Natural killer cell (primary cell): ENCODE measurements at places on chromosomes 1 and 21.

DNA sequence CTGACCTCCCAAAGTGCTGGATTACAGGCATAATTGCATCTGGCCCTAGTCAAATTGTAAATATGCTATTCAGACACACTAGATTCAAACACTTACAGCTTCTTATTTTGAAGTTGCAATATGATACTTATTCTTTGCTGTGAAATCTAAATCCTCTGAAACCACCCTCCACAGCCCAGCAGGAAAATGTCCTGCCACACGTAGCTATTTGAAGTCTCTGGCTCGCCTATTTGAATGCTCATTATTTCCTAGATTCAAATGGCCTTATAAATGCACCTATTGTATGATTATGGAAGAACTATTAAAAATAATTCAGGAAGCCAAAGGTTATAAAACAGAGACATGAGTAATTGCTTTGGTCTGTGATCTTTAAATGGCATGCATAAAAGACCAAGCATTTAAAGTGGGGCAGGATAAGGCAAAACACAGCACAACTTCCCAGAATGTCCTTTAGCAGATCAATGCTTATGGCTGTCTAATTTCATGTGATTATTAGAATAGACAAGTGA lies 26.6 kb upstream of the FBXO28 start:
- H3K4me3 ChIP-seq: no peak overlapping the region
- H3K4me1 ChIP-seq: no peaks in the 10 kb centered on the region
- no peak for DNase-seq
- no peaks in the 10 kb centered on the region for H3K27me3 ChIP-seq

DNA sequence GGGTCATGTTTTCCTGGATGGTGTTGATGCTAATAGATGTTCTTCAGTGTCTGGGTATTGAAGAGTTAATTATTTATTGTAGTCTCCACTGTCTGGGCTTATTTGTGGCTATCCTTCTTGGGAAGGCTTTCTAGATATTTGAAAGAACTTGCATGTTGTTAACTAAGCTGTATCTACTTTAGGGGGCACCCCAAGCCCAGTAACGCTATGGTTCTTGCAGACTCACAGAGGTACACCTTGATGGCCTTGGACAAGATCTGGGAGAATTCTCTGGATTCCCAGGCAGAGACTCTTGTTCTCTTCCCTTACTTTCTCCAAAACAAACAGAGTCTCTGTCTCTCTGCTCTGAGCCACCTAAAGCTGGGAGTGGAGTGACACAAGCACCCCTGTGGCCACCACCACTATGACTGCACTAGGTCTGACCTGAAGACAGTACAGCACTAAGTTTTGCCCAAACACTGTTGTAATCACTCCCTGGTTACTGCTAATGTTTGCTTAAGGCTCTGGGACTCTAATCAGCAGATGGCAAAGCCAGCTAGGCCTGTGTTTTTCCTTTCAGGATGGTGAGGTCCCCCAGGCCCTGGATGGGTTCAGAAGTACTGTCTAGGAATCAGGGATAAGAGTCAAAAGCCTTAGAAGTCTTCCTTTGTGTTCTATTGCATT lies 76.5 kb upstream of the C1orf21 start:
- no peak overlapping the region for H3K27ac ChIP-seq
- no peak for DNase-seq
- H3K27me3 ChIP-seq: no peaks in the 10 kb centered on the region
- H3K4me3 ChIP-seq: no peak overlapping the region
- no peaks in the 10 kb centered on the region for H3K4me1 ChIP-seq
- no peaks in the 10 kb centered on the region for H3K36me3 ChIP-seq

DNA sequence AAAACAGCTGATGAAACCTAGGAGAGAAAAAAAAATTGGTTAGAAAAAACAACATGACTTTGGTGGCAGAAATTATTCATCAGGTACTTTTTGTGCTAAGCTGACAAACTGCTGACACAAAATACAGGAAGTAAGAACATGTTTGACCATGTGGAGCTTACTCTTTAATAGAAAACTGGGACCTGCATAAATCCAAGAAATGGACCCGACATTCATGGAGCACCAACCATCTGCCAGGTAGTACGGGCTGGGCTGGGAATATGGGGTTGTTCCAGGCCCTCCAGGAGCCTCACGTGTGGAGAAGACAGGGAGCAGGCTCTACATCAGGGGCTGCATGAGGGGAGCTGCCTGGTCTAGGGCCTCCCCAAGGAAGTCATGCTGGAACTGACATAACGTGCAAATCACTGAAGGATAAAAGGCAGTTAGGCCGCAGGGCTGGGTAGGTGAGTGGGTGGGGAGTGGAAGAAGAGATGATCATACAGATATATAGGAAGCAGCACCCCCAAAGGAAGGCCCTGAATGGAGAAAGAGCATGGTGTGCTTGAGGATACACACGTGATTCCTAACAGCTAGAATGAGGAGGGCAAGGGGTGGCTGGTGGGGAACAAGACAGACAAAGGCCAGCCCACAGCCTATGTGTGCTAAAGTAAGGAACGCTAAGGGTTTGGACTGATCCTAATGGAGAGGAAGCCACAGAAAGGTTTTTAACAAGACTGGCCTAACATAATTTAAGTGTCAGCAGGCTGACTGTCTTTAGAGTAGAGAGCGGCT lies 26.1 kb downstream of the CD58 start:
- no peak overlapping the region for H3K4me3 ChIP-seq
- H3K36me3 ChIP-seq: peaks cover 24% of the 10 kb centered on the region
- no peak overlapping the region for H3K27ac ChIP-seq
- DNase-seq: no peak
- H3K4me1 ChIP-seq: peaks cover 12% of the 10 kb centered on the region

- no peak for DNase-seq
- no peak overlapping the region for H3K4me3 ChIP-seq
- H3K4me1 ChIP-seq: no peaks in the 10 kb centered on the region
- H3K27me3 ChIP-seq: no peaks in the 10 kb centered on the region
- no peak overlapping the region for H3K27ac ChIP-seq
- no peaks in the 10 kb centered on the region for H3K36me3 ChIP-seq
These were observed 30.6 kb upstream of the LYPD8 start for GRCh38 chr1:248786156-248786555.

GRCh38 chr21:37862536-37862935 lies 53.7 kb downstream of the KCNJ6 start:
- no peak overlapping the region for H3K4me3 ChIP-seq
- no peak overlapping the region for H3K27ac ChIP-seq
- H3K27me3 ChIP-seq: no peaks in the 10 kb centered on the region

- peak overlapping the region; percentile 64 for H3K27ac ChIP-seq
- DNase-seq: peak; percentile 16
- H3K27me3 ChIP-seq: no peaks in the 10 kb centered on the region
- H3K4me1 ChIP-seq: peaks cover 8% of the 10 kb centered on the region
These were observed 728 bp downstream of the OTUD7B start for GRCh38 chr1:150009604-150010392.

- DNase-seq: no peak
- no peak overlapping the region for H3K27ac ChIP-seq
- no peaks in the 10 kb centered on the region for H3K4me1 ChIP-seq
- no peaks in the 10 kb centered on the region for H3K36me3 ChIP-seq
- no peak overlapping the region for H3K4me3 ChIP-seq
- no peaks in the 10 kb centered on the region for H3K27me3 ChIP-seq
These were observed 88.2 kb upstream of the SLC25A33 start for GRCh38 chr1:9451081-9451480.

- no peak for DNase-seq
- no peak overlapping the region for H3K27ac ChIP-seq
- H3K4me1 ChIP-seq: no peaks in the 10 kb centered on the region
- H3K4me3 ChIP-seq: no peak overlapping the region
These were observed 9.3 kb downstream of the KANK4 start for GRCh38 chr1:62309906-62310305.

- no peak for DNase-seq
- no peaks in the 10 kb centered on the region for H3K36me3 ChIP-seq
- H3K4me1 ChIP-seq: no peaks in the 10 kb centered on the region
- no peaks in the 10 kb centered on the region for H3K27me3 ChIP-seq
These were observed 324.1 kb downstream of the BARHL2 start for GRCh38 chr1:90393025-90393424.

DNA sequence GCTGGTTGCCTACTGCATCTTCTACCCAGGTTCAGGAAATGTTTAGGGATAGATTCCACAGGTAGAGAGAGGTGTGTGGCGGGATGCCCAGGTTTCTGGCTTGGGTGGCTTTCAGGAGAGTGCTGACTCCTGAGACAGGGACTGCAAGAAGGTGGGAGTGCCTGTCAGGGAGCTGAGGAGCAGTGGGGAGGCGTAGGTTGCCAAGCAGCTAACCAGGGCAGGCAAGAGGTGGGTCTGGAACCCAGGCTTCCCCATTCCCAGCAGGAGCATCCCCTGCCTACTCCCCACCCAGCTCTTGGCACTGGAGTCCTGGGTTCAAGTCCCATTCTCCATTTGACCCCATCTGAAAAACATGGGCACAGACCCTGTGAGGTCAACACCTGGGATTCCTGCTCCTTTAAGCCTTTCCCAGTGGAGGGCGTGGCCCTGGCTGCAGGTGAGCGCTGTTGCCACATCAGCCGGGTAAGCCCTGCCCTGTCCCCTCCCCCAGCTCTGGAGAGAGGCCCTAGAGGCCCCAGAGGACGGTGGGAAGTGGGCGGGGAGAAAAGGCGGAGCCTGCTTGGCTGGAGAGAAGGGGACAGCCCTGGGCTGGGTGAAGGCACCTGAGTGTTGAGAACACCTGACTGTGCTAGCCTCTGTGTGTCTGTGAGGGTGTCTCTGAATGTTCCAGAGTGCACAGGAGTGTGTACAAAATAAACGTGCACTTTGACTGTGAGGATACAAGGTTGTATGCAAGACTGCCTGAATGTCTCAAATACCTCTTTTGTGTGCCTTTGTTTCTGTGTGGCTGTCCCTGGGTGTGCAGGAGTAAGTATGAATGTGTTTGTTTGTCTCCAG lies 14.0 kb upstream of the SYNC start:
- peaks cover 11% of the 10 kb centered on the region for H3K4me1 ChIP-seq
- H3K27ac ChIP-seq: no peak overlapping the region
- peak; percentile 61 for DNase-seq

- no peak overlapping the region for H3K4me3 ChIP-seq
- H3K27ac ChIP-seq: no peak overlapping the region
- peaks cover 16% of the 10 kb centered on the region for H3K4me1 ChIP-seq
- no peak for DNase-seq
- H3K27me3 ChIP-seq: peaks cover 46% of the 10 kb centered on the region
These were observed 989 bp downstream of the ACTA1 start for GRCh38 chr1:229432905-229433304.

DNA sequence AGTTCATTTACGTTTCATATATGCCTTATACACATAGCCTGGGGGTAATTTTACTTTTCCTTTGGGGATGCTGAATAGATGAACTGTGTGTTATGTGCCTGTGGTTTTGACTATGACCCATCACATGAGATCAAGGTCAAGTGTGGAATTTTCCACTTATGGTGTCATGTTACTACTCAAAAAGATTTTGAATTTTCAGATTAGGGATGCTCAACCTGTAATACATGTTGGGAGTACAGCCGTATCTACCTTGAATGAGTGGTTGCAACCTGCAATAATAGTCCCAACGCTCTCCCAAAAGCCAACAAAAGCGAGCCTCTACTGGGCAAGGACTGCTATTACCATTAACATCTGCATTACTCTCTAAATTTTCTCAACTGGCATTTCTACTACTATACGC lies 68.5 kb upstream of the SDC3 start:
- no peaks in the 10 kb centered on the region for H3K27me3 ChIP-seq
- H3K4me3 ChIP-seq: no peak overlapping the region
- no peak overlapping the region for H3K27ac ChIP-seq
- peaks cover 5% of the 10 kb centered on the region for H3K4me1 ChIP-seq

- H3K4me1 ChIP-seq: peaks cover 29% of the 10 kb centered on the region
- H3K27me3 ChIP-seq: no peaks in the 10 kb centered on the region
- peak overlapping the region; percentile 52 for H3K27ac ChIP-seq
- H3K4me3 ChIP-seq: no peak overlapping the region
These were observed 77.6 kb downstream of the XCL2 start for GRCh38 chr1:168466092-168466713.
